ENCODE measurements at places on chromosomes 7 and 10. TPM values are rescaled to one million over a fixed set of nuclear protein-coding genes. Genes with fewer than 3 reads are reported as not detected.

DNA sequence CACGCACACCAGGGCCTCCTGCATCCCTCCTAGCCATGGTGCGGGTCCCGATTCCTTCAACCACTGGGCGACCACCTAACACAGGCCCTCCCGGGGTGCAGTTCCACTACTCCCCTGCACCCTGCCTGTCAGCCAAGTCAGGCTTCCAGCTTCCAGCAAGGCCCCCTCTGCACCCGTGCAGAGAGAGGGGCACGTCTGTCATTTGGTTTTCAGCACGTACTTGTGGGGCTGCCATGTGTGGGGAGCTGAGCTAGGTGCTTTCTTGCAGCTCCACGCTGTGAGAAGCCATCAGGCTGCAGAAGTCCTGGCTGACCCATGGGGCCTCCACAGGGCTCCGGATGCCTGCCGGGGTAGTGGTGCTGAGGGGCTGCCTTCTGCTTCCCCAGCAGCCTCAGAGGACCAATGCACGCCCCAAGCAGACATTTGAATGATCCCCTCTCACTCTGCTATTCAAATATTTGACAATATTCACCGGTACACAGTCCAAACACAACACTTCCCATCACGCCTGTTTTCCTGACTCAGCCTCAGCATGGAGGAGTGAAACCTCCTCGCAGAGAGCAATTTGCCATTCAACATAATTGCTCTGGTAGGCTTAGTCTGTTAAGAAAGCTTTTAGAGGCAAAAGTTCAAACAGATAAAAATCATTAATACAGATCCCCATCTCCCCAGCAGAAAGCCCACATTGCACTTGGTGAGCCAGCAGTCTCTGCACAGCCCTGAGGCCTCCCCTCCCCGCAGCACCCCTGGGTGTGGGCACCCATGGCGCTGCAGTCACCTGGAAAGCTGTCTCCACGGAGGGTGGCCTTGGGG lies 449.9 kb downstream of the PTPRN2 start:
- H3K36me3 ChIP-seq: no peaks in the 10 kb centered on the region
- no peak overlapping the region for H3K27ac ChIP-seq
- no peaks in the 10 kb centered on the region for H3K27me3 ChIP-seq

GRCh38 chr10:119358152-119358512 lies 150.8 kb downstream of the GRK5 start:
- H3K4me1 ChIP-seq: peaks cover 11% of the 10 kb centered on the region
- no peak overlapping the region for H3K27ac ChIP-seq
- H3K36me3 ChIP-seq: peaks cover 4% of the 10 kb centered on the region
- DNase-seq: no peak
- H3K4me3 ChIP-seq: no peak overlapping the region
- no peaks in the 10 kb centered on the region for H3K27me3 ChIP-seq

DNA sequence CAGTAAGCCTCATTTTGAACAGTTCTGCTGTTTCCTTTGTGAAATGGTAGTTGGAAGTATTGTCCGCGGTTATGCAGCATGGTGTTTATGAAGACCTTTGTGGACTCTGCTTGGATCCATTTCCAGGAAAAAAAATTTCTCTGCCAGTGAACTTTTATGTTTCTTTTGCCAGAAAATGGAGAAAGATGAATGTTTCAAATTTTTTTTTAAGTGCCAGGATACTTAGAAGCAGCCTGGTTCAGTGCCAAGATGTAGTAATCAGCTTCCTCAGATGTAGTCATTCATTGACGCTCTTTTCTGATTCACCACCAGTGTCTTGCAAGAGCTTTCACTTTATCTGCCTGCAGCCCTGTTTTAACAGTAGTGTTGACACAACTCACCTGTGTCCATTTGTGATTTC lies 258.2 kb downstream of the SDK1 start:
- peaks cover 28% of the 10 kb centered on the region for H3K27me3 ChIP-seq
- H3K36me3 ChIP-seq: peaks cover 2% of the 10 kb centered on the region
- H3K4me3 ChIP-seq: no peak overlapping the region

DNA sequence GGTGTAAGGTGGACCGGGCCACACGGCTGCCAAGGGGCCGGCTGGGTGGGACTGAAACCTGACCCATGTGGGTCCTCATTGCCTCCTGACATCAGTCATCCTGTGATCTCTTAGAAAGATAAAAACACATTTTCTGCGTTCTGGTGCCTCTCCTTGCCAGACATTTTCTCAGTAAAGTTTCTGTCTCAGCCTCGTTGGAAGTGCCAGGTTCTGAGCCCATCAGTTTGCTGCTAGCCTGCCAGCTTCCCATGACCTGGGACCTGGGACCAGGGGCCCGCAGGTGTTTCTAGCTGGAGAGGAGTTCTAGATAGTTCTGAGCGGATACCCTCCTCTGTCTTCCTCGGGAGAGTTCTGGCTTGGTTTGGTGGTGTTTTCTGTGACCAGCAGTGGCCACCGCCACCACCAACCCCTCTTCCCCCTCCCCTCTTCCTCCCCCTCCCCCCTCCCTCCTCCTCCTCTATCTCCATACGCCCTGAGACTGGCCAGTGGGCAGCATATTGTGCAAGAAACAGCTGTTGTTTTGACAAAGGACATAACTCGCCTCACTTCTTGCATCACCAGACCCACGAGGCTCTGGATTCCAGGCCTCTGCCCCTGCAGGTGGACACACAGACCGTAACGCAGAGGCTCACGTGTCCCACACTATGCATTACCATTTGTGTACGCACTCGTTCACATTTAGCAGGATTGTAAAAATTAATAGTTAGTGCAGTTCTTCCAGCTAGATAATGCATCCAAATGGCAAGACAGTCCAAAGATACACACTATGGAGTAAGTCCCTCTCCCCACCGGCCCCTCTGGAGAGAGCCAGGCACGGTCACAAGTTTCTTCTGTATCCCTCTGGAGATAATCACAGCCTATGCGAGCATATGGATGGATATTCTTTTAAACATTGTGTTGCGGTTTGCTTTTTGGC lies 94.6 kb downstream of the CUX1 start:
- H3K36me3 ChIP-seq: peaks cover 5% of the 10 kb centered on the region
- H3K4me3 ChIP-seq: no peak overlapping the region
- no peak overlapping the region for H3K27ac ChIP-seq
- peaks cover 18% of the 10 kb centered on the region for H3K4me1 ChIP-seq
- H3K27me3 ChIP-seq: no peaks in the 10 kb centered on the region

DNA sequence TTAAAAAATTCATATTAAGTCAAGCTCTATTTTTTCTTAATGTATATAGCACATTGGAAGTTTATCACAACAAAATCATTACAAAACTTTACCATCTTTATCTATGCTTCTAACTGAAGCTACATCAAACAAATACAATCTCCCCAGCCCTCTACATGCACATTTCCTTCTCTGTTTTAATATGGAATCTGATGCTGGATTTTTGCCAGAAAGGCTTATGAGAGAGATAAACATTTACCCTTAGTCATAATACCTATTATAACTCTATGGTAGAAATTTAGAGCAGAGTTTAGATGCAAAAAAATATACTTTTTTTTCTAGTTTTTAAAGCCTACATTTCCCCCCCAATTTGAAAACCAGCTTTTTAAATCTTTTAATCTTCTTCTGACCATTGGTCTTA lies 1198.6 kb downstream of the GATA3 start:
- peaks cover 2% of the 10 kb centered on the region for H3K36me3 ChIP-seq
- no peak overlapping the region for H3K27ac ChIP-seq
- no peak overlapping the region for H3K4me3 ChIP-seq
- H3K27me3 ChIP-seq: peaks cover 42% of the 10 kb centered on the region

DNA sequence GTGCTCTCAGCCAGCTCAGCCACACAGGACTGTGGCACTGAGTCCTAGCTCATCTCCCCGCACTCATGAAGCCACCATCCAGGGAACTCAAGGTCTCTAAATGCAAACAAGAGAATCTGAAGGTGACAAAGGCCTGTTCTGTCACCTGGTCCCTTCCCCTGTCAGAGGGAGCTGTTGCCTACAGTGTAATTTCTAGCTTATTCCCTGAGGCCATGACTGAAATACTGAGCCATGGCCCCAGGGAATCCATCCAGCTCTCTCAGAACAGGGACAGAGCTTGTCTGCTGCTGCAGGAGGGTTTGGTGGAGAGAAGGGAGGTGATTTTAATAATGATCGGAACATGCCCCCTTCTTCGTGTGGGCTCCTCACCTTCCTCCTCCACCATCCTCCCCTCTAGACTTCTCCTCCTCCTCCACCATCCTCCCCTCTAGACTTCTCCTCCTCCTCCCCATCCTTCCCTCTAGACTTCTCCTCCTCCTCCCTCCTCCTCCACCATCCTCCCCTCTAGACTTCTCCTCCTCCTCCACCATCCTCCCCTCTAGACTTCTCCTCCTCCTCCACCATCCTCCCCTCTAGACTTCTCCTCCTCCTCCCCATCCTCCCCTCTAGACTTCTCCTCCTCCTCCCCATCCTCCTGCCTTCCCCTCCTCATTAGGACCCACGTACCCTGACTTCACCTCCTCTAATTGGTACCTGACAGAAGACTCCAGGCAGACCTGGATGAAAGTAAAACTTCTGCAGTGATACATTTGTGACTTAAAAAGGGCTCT lies 338.0 kb upstream of the MKI67 start:
- H3K36me3 ChIP-seq: no peaks in the 10 kb centered on the region

- H3K27ac ChIP-seq: peak overlapping the region; percentile 94
- peaks cover 37% of the 10 kb centered on the region for H3K4me1 ChIP-seq
- peak overlapping the region; percentile 98 for H3K4me3 ChIP-seq
- peaks cover 12% of the 10 kb centered on the region for H3K36me3 ChIP-seq
- no peaks in the 10 kb centered on the region for H3K27me3 ChIP-seq
Observed at GRCh38 chr7:100875356-100875751, 451 bp downstream of the SRRT start.

DNA sequence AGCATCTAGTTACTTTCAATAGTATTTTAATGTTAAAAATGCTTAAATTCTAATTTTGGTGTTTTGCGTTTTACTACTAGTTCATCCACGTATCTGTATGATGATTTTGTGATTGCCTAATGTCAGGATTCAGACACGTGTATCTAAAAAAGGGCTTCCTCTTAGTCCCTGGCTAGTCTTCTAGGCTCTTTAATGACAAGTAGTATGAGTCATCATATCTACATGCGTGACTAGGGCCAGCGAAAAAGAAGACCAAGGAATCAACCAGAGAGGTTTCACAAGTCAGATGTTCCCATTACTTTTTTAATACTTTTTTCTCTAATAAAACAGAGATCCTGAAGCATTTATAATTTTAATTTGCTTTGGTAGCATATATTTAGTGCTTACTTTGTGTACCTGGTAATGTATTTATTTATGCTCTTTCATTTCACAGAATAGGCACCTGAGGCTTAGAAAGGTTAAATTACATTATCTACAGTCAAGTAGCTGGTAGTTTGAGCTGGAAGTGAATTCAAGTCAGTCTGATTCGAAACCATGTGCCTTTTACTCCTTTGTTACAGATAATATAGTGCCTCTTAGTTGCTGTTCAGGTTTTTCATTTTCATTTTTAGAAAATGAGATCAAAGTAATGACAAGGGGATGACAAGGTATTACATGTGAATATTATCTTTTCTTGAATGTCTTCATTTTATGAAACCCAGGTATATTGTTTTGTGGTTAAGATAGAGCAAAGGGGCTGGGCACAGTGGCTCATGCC lies 140.3 kb downstream of the FOXP2 start:
- H3K27me3 ChIP-seq: no peaks in the 10 kb centered on the region
- H3K4me1 ChIP-seq: no peaks in the 10 kb centered on the region
- no peak overlapping the region for H3K4me3 ChIP-seq
- DNase-seq: no peak

- H3K27me3 ChIP-seq: no peaks in the 10 kb centered on the region
- peaks cover 5% of the 10 kb centered on the region for H3K36me3 ChIP-seq
- no peak for DNase-seq
- H3K4me3 ChIP-seq: no peak overlapping the region
Observed at GRCh38 chr10:102628451-102628911, 15.8 kb upstream of the TRIM8 start.

GRCh38 chr10:5125315-5126044 lies 31.3 kb downstream of the AKR1C3 start:
- H3K4me3 ChIP-seq: no peak overlapping the region
- no peak for DNase-seq
- H3K4me1 ChIP-seq: no peaks in the 10 kb centered on the region
- no peak overlapping the region for H3K27ac ChIP-seq

DNA sequence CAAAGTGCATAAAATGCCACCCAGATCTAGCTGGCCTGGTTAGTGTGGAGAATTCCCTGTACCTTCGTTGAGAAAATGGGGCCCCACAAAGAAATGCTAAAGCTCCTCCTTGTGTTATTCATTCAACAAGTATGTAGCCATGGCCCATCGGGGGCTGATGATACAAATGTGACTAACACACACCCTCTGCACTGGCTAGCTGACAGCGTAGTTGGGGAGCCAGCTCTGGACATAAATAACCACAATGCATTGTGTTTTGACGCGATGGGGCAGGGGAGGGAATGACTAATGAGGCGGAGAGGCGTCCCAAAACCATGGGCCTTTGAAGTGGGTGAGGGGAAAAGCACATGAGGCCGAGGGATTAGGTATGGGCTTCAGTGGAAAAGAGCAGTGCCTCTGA lies 28.2 kb upstream of the ASL start:
- H3K27me3 ChIP-seq: peaks cover 14% of the 10 kb centered on the region
- DNase-seq: no peak
- H3K36me3 ChIP-seq: no peaks in the 10 kb centered on the region
- no peak overlapping the region for H3K27ac ChIP-seq
- H3K4me1 ChIP-seq: peaks cover 3% of the 10 kb centered on the region

DNA sequence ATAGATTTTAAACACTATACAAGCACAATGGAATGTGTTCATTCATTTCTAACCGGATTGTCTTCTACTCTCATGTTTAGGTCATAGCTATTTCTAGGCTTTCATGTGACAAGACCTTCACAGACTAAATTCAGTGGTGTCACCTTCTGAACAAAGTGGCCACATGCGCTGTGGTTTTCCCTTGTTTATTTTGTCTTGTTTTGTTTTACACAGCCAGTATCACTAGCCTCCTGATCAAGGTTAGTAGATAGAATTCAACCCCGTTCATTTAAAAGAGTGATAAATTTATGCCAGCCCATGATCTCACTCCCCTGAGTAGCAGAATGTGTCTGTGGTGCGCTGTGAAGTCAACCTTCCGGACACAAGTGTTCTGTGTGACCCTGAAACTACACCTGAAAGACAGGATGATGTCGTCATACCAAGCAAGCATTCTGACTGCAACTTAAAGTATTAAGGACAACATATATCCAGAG lies 209.1 kb downstream of the CREB5 start:
- no peak overlapping the region for H3K27ac ChIP-seq
- no peaks in the 10 kb centered on the region for H3K36me3 ChIP-seq
- no peak for DNase-seq
- H3K4me1 ChIP-seq: no peaks in the 10 kb centered on the region

- H3K27ac ChIP-seq: no peak overlapping the region
- H3K36me3 ChIP-seq: peaks cover 8% of the 10 kb centered on the region
- H3K4me1 ChIP-seq: peaks cover 2% of the 10 kb centered on the region
- DNase-seq: no peak
- peaks cover 42% of the 10 kb centered on the region for H3K27me3 ChIP-seq
Observed at GRCh38 chr10:101020427-101021075, 10.4 kb downstream of the PDZD7 start.

- peak overlapping the region; percentile 28 for H3K4me3 ChIP-seq
- DNase-seq: no peak
- peaks cover 44% of the 10 kb centered on the region for H3K4me1 ChIP-seq
- H3K27ac ChIP-seq: peak overlapping the region; percentile 96
- no peaks in the 10 kb centered on the region for H3K27me3 ChIP-seq
- peaks cover 4% of the 10 kb centered on the region for H3K36me3 ChIP-seq
Observed at GRCh38 chr10:69426376-69426727, 9.6 kb upstream of the TACR2 start.

PNLIP gene
- not detected for total RNA-seq

LRMDA gene
- total RNA-seq: not detected

ZNF273 gene
- total RNA-seq: 5.9 TPM

RSU1 gene
- total RNA-seq: 72.5 TPM

PTTG1IP2 gene
- total RNA-seq: not detected

CNNM1 gene
- total RNA-seq: 0.15 TPM

CALD1 gene
- total RNA-seq: 0.62 TPM

NCF1 gene
- total RNA-seq: 1.1 TPM
